Activated CD4-positive, alpha-beta T cell treated with anti-CD3 and anti-CD28 coated beads, Interleukin-2, amount 50 U/mL, for 48 hours (primary cell): ENCODE measurements at places on chromosomes 12 and 14.

GRCh38 chr12:109682708-109683060 lies 30.9 kb upstream of the FAM222A start:
- no peak for DNase-seq

DNA sequence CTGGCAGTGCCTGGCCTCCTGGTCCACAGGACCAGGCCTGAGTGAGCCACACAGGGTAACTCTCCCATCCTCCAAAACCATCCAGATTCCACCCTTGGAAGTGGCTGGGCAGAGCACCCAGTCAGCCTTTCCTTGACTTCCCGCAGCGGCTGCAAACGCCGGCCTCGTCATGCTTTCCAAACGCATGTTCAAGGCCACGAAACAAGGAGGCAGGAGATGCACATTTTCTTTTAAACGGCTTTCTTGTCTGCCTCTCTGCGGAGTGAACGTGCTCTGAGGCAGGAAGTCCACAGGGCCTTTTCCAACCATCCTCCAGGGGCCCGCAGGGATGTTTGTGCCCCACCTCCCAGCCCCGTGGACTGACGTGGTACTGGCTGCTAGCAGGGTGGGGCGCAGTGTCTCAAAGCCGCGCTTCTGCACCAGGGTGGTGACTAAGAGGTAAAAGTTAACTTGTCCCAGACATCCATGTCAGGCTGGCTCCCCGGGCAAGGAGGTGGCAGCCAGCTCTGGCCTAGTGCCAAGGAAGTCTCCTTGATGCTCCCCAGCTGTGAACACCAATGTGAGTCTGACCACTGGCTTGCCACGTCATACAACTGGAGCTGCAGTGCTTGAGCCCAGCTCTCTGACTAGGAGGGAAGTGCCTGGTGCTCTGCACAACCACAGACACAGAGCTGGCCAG lies 45.0 kb downstream of the KCNA5 start:
- no peak for DNase-seq

- peak; percentile 25 for DNase-seq
These were observed 88.3 kb upstream of the MDM1 start for GRCh38 chr12:68420225-68421010.

- no peak for DNase-seq
These were observed 18.0 kb upstream of the CTDSP2 start for GRCh38 chr12:57864442-57865083.

GRCh38 chr12:92234533-92234932 lies 88.9 kb upstream of the BTG1 start:
- no peak for DNase-seq

GRCh38 chr14:64685371-64686281 lies 18.6 kb upstream of the PLEKHG3 start:
- DNase-seq = no peak

GRCh38 chr12:46569826-46570439 lies 197.4 kb upstream of the SLC38A2 start:
- DNase-seq = no peak

DNA sequence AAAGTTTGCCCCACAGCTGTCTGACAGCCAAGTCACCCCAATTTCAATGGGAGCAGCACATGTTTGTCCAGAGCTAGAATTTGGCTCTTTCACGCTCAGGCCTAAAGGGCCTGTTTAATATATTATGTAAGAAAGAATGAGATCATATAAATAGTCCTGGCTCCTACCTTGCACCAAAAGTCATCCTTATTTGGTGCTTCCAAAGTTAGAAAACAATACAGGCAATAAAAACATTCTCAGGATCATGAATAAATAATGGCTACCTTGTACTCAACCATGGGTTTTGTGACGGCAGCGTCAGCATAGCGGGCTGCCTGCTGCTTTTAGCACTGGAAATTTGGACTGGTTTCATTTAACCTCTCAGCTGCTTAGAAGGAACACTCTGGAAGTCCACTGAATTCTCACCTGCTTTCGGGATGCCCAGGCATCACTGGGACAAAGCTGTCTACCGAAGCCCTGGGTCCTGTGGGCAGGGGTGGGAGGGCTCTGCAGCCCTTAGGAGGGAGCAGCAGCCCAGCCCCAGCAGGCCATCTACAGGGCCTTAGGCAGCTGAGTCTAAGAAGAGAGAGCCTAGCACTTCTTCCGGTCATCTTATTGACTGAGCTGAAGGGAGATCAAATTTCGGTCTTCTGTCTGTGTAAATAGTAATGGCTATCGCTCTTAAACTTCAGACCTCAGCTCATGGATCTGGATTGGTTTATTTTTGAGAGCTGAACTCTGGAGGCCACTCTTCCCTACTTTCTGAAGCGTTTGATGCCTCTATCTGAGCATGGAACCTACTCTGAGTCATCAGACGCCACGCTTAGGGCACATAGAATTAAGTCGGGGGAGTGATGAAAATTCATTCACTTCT lies 106.5 kb downstream of the SAMD4A start:
- DNase-seq = no peak

DNA sequence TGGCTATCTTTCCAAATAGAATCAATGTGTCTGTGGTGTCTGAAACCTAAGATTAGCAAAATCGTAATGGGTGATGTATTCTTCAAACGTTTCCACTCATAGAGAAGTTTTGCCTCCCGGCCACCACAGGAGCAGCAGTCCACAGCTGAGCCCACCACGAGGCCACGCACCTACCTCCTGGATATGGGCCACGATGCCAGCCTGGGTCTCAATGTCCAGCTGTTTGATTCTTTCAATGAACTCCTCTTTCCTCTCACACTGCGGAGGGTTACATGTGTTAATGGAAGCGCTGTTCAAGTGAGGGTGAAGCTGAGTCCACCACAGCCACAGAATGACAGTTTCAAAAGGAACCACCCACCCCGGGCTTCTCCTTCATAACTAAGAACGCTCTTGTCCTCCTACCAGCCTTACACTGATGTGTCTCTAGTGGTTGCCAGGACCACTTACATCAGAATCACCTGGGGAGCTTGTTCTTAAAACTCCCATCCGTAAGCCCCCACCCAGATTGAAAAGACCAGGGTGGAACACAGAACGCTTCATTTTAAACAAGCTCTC lies 75.3 kb downstream of the CCDC88C start:
- DNase-seq = no peak

DNA sequence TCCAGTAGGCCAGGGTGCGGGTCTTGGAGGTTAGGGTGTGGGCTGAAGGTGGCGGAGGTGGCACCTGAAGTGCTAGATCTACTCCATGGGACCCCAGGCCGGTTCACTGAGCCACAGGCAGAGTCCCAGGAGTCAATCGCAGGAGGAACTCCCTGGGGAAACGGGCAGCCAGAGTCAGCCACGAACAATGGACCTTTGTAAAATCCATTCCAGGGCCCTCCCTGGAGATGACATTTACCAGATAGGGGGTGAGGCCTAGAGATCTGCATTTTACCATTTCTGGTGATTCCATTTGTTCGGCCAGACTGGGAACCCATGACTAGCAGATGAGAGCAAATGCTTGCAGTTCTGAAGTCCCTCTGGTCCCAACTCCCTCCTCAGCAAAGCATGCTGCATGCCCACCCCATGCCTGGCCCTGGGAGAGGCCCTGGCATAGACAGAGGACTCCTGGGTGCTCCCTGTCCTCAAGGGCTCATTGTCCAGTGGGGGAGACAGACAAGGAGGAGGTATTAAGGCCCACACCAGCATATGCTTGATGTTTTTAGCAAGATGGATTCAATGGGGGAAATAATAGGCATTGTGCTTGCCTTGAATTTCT lies 115.5 kb downstream of the EML1 start:
- DNase-seq = no peak

DNA sequence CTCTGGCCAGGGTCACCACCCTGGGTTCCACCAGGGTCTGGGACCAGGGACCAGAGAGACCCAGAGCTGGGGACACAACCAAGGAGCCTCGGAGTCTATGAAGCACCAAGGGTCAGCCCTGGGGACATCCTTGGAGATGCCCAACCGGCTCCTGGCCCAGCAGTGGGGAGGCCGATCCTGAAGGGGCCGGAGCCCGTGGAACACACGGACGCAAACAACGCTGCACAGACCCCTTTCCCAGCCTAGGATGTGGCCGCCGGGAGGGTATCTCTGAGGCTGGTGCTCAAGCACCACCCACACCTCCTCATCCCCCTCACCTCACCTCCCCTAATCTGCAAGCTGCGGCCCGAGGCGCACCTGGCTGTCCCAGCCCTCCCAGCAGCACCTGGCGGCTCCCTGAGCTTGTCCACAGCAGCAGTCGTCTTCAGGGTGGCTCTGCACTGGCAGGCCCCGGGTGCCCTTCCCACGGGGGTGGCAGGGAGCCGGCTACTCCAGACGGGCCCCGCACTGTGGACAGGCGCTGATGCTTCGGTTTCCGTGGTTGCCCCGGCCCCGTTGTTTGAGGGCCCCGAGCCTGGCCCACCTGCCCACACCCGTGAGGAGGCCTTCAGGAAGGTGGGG lies 146.8 kb upstream of the C14orf180 start:
- DNase-seq = no peak

DNA sequence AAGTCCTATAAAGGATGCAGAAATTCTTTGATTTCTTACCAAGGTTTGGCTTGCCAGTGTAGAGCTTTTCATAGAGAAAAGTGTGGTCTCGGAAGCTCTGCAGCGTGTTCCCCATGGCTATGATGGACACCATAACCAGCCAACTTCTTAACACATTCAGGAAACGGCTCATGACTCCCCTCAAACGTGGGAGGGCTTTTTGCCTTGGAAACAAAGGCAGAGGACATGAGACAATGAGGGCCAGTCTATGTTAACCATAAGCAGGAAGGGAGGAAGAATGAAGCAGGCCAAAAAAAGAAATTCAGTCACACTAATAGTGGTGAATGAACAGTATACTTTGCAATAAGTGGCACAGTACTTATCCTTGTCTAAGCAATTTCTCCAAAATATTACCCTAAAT lies 3.3 kb downstream of the ERG28 start:
- DNase-seq = no peak

GRCh38 chr14:23381871-23382270 lies 5.0 kb downstream of the CMTM5 start:
- DNase-seq = no peak

DNA sequence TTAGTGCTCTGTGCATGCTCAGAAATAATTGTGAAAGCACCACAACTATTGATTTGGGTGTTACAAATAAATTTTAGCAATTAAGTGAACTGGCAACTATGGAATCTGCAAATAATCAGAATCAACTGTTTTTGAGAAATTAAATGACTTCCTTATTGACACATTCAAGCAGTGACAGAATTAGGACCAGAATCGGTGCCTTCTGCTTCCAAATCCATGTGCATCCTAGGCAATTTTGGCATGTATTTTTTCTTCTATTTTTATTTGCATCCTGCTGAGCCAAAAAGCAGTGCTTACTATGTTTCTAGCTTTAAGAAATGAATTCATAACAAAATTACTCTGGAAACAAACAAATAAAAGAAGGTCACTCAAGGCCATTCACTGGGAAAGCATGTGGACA lies 408.2 kb downstream of the GXYLT1 start:
- no peak for DNase-seq

DNA sequence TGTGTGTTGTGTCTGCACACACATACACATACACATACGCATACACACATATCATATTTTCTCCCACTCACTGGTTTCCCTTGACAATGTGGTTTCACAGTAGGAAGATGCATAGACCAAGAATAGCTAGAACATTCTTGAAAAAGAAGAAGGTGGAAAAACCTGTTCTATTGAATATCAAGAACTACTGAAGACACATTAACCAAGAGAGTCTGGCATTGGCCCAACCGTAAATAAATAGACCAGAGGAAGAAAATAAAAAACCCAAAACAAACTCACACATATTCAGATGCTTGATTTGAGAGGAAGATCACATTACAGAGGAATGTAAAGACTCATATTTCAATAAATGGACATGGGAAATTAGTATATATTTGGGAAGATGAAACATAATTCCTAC lies 311.3 kb downstream of the FOXG1 start:
- no peak for DNase-seq

GRCh38 chr14:75513911-75514672 lies 8.2 kb upstream of the BATF start:
- no peak for DNase-seq

DNA sequence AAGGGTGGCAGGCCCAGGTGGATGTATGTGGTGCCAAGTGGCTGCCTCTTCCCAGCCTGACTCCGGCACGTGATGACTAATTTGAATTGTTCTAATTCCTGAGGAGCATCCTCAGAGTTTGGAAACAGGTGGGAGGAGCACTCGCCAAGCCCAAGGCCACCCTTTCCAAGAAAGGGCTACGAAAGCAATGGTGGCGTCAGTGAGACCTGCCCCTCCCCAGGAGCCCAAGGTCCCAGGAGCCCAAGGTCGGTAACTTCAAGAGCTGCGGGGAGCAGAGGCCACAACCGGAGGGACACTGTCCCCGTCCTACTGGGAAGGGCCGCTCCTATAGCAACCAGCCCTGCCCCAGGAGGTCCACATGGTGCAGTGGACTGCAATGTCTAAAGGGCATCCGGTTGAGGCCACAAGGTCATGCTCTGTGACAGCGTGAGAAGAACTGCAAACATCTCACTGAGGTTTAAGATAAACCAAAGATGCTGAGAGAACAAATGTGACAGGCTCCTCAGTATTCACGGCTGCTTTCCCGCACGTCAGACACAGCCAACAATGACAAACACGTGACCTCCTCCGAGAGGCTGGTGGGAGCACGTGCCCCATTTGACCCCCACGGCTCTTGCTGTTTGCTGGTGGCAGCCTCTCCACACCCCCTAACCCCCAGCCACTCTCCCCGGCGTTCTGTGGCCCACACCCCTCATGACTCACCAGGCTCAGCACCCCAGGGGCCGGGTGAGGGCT lies 79.6 kb downstream of the ITPK1 start:
- no peak for DNase-seq

GRCh38 chr12:26808766-26809476 lies 24.1 kb downstream of the ITPR2 start:
- no peak for DNase-seq

- no peak for DNase-seq
These were observed 11.6 kb downstream of the SLC7A7 start for GRCh38 chr14:22803687-22803974.

DNA sequence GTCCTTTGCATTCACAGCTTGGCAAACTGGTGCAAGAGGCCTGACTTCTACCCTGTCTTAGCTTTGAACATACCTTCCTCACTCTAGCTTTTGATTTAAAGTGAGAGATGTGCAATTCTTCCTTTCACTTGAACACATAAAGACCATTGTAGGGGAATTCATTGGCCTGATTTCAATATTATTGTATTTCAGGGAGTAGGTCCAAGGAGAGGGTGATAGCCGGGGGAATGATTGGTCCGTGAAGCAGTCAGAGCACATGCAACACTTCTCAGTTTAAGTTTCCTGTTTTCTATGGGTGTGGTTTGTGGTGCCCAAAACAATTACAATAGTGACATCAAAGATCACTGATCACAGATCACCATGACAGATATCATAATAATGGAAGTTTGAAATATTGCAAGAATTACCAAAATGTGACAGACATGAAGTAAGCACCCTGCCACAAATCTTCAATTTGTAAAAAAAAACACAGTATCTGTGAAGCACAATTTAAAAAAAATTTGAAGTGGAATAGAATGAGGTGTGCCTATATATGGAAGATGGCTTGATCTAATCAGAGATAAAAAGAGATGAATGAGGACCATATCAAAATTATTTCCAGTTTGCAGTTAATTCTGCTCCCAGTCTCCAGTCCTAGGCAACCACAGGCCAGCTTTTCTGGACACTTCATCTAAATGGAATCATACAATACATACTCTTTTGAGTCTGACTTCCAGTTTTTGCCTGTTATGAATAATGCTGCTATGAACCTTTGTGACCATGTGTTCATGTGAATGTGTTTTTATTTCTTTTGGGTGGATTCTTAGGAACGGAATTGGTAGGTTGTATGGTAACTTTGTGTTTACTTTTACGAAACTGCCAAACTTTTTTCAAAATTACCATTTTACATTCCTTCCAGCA lies 23.2 kb downstream of the BORCS5 start:
- DNase-seq = peak; percentile 34
